ENCODE measurements at places on chromosomes 2 and 18.

GRCh38 chr2:30645745-30646119, 161.5 kb downstream of the CAPN13 start:
- no peak for DNase-seq

GRCh38 chr2:622357-622756, 54.8 kb downstream of the TMEM18 start:
- DNase-seq: no peak

GRCh38 chr2:172677363-172677762, 58.3 kb upstream of the RAPGEF4 start:
- DNase-seq: no peak

DNA sequence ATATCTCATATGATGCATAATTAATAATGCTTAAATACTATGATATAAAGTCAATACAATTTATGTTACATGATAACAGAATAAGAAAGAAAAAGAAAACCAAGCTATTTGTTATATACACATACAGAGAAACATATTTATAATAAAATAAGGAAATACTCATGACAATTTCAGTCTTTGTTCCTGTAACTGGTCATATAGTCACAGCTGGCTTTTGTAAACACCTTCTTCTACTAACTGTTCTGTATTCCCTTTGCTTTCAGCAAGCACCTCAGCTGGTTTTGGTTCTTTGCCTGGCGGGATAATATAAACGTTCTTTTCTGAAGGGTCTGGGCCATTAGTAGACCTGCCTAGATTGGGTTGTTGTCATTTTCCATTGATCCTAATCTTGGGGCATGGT, 158.5 kb downstream of the COPS8 start:
- no peak for DNase-seq

- no peak for DNase-seq
Measured at GRCh38 chr2:238635647-238636051, 208.9 kb downstream of the ASB1 start.

GRCh38 chr2:169928463-169928864, 101.2 kb downstream of the UBR3 start:
- no peak for DNase-seq

GRCh38 chr18:60668583-60668982, 296.0 kb upstream of the MC4R start:
- DNase-seq: no peak

GRCh38 chr2:203675086-203675485, 31.4 kb upstream of the CD28 start:
- no peak for DNase-seq

DNA sequence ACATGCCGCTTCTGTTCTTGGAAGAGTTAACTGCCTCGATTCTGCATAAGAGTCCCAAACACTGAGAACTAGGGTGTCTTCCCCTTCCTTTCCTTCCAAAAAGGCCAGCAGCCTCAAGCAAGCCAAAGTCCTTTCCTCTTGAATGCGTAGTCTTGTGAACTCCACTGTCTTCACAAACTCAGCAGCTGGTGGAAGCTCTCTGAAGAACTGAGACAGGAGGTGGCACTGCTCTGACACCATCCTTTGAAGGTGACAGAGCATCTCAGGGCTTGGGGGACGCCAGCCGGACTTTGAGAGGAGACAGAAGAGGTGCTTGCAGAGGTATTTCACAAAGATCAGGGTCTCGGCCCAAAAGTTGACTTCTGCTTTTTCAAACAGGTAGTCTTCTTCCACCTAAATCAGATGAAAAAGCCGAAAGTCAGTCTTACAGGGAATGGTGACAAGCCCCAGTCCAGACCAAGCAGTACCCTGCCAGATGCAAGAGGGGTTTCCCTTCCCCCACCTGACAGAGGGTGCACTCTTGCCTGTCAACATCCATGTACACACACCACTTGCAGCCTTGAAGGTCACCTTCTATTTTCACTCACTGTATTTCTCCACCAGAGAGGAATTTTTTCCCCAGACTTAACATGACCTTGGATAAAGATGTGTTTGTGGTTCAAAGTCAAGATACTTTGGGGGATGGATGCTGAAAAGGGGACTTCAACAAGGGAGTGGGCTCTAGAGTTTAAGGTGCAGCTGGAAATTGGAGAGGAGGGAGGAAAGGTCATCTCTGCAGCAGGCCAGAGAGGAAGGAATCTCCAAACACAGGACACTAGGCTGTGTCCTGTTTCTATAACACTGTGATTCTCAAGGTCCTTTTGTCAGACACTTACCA, 4.8 kb upstream of the ZFP36L2 start:
- no peak for DNase-seq

- DNase-seq: no peak
Measured at GRCh38 chr2:187644981-187645380, 90.7 kb upstream of the TFPI start.

DNA sequence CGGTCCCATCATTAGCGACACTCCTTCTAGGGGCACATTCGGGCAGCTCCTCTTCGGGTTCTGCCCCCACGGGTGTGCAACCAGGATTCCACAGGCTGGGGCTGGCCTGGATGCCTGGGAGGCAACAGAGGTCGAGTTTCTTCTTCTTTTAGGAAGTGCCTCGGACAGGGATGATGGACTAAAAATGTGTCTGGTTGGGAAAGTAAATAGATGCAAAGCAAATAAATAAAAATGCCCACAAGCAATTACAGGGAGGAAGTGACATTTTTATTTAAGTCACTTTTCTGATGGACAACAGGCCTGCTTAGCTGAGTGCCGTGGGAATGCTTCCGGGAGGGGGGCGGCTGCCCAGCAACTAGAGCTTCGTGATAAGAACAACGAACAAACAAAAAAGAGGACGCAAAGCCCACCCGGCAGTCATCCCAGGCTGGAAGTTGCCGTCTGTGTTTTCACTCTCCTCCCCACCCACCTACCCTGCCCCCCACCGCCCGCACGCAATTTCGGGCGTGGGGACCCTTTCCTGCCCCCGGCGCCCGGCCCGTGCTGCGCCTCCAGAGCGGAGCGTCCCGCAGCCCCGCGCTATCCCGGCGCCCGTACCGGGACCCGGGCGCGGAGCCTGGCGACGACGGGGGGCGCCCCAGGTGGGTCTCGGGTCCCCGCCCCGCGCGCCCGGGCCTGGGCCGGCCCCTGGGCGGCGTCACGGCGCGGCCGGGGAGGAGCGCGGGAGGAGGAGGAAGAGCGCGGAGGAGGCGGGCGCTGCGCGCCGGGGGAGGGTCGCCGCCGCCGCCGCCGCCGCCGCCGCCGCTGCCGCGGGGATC, 412 bp upstream of the NCK2 start:
- DNase-seq: peak; percentile 69

DNA sequence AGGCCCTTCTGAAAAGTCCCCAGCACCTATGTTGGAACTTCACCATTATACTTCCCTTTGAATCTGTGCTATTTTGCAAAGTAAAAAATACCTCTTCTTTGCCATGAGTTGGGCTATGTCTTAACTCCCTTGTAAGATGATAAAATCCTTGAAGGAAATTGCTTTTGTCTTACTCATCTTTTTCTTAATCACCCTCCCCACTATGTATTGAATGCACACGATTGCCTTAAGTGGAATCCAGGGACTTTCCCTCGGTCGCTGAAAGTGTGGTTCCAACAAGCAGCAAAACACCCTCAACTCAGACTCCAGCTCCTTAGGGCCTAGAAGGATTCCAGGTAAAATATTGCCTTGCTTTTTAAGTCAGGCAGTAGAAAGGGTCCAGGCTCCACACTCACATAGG, 173.2 kb upstream of the ARL4C start:
- DNase-seq: no peak

DNA sequence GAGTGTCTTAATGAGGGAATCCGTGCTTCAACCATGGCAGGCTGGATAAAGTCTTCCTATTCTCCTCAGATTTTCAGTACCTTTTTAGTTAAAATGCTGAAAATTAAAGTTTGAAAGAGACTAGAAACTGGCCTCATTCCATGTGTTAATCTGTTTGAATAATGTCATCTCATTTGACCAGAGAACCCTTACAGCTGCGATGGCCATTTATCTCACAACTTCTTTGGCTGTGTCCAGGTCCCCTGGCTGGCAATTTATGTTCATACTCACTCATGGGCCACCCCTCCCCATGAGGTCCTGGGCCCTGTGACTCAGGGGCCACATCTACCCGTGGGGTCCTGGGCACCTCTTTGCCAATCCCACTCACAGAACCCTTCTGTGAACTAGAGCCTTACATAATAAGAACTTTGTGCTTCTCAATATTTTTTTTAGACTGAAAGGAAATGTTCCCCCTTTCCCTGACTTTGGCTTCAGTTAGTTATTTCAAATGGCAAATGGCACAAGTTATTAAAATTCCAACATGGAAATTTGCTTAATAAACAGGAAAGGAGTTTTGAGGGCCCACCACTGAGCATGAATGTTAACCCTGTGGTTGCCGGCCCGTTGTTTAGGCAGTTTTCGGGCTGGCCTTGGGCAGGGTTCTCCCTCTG, 134.6 kb downstream of the UXS1 start:
- DNase-seq: no peak

GRCh38 chr18:21110713-21111345, 784 bp downstream of the ROCK1 start:
- peak; percentile 52 for DNase-seq
